ENCODE measurements at places on chromosomes 2 and 18.

GRCh38 chr2:75605770-75606529 is 40.6 kb upstream of the MRPL19 start:
- no peak for DNase-seq

DNA sequence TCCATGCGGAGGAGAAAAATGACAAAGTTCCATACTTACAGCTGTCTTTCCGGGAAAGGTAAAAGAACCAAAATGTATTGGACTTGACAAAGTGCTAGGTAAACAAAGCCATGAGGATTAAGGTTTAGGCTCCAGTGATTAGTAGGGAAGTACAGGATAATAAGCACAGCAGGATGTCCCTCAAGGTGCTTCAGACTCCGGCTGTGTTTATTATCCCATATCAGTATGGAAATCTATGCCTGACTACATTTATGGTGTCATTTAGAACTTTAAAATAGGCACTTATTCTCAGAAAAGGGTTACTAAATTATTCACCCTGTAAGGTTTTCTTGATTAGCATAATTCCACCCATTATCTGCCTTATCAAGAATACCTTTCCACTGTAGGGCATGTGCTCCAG is 136.3 kb upstream of the CCDC68 start:
- no peak for DNase-seq

- no peak for DNase-seq
Measured at GRCh38 chr2:165472922-165473321, 3.4 kb downstream of the CSRNP3 start.

GRCh38 chr2:26274058-26274613 is 29.4 kb downstream of the HADHB start:
- DNase-seq = no peak
